ENCODE measurements at places on chromosomes 1 and 21. TPM values are rescaled to one million over a fixed set of nuclear protein-coding genes. Genes with fewer than 3 reads are reported as not detected.

- no peak for DNase-seq
Measured at GRCh38 chr1:53669621-53670191, 69.3 kb downstream of the GLIS1 start.

SEMA4A gene
- total RNA-seq, result 24.1 TPM

- no peak for DNase-seq
Measured at GRCh38 chr1:110337704-110338308, 1.4 kb upstream of the RBM15 start.

GRCh38 chr1:112712701-112713128, 2.4 kb downstream of the PPM1J start:
- no peak for DNase-seq

DNA sequence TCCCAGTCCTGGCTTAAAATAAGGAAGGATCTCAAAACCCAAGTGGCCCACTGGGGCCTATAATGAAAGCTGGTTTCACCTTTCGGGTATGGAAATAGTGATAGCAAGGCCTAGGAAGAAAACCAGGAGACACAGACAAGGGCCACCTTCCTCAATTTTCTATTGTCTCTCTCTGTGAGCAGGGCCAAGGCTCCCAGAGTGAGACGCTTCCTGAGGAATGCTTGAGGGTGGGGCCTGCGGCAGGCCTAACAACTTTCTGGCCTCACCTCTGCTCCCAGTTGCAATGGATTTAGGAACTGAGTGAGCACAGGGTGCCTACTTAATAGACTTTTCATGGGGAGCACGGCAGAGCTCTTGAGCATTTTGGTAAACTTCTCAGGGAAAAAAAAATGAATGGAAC, 300.9 kb downstream of the ASTN1 start:
- DNase-seq, result no peak

- no peak for DNase-seq
Measured at GRCh38 chr1:237760951-237761350, 129.8 kb downstream of the ZP4 start.

DNA sequence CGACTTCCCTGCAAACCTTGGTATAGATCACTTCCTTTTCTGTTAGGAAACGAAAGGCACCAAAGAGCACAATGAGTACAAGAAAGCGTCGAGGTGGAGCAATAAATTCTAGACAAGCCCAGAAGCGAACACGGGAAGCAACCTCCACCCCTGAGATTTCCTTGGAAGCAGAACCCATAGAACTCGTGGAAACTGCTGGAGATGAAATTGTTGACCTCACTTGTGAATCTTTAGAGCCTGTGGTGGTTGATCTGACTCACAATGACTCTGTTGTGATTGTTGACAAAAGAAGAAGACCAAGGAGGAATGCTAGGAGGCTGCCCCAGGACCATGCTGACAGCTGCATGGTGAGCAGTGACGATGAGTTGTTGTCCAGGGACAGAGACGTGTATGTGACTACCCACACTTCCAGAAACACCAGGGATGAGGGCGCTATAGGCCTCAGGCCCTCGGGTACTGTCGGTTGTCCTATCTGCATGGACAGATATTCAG, 18.5 kb downstream of the FAM89A start:
- no peak for DNase-seq

ADAM30 gene
- not detected for total RNA-seq

- no peak for DNase-seq
Measured at GRCh38 chr1:209387969-209388329, 195.6 kb upstream of the CAMK1G start.

- DNase-seq, result no peak
Measured at GRCh38 chr1:160907976-160908375, 23.0 kb upstream of the ITLN1 start.

- DNase-seq, result no peak
Measured at GRCh38 chr1:47511825-47512224, 74.0 kb downstream of the FOXD2 start.

DNA sequence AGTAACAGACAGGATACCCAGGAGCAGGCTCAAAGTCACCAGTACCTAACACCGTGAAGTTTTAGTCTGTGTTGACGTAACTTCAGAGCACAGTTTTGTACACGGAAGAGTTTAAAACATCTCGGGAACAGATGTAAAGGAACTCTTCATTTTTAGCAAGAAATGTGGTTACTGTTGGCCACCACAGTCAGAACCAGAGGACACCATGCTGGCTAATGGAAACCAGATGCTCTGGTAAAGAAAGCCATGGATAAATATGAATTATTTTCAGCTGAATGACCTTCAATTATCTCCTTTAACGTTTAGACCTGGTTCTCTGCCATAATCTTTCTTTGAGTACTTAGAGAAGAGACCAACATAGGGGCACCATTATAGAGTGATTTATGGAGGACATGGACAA, 115.9 kb downstream of the NTMT2 start:
- no peak for DNase-seq

DNA sequence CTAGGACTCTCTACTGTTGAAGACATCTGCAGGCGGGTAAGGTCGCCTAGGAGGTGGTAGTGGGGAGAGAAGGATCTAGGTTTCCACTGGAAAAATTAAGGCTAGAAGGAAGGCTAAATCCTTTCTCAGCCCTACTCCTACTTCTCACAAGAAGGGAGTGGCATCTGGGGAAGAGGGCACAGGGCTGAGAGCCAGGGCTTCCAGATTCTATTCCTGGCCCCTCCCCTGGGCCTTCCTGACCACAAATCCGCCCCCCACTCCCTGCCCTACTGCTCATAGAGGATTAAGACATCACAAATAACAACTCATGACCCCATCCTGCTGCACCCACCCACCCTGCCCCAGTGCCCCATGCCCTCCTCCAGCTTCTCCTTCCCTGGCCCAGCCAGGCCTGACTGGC, 2.5 kb downstream of the PHLDA3 start:
- no peak for DNase-seq

- DNase-seq, result no peak
Measured at GRCh38 chr1:183580281-183580682, 10.0 kb downstream of the NCF2 start.

NCF2 gene
- 10.3 TPM for total RNA-seq

ZBTB17 gene
- 22.9 TPM for total RNA-seq

DNA sequence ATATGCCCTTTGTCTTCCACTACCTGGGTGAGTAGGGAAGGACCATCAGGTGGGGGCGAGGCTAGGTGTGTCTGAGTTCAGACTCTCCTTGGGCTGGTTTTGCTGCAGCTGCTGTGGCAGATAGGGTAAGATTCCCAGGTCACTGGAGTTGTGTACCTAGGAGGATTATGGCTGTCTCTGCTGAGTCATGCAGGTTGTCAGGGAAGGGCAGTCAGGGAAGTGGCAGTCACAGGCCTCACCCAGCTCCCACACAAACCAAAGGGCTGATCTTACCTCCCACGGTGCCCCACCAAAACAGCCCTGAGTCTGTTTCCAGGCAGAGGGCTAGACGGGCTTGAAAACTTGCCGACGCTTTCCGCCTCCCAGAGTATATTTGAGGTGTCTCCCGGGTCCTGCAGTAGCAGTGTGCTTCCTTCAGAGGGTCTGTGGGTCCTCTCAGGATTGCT, 201.6 kb upstream of the PLXNA2 start:
- DNase-seq, result no peak

KRTAP10-7 gene
- not detected for total RNA-seq

GRCh38 chr1:180165509-180166435, 11.1 kb downstream of the QSOX1 start:
- DNase-seq, result no peak

DNA sequence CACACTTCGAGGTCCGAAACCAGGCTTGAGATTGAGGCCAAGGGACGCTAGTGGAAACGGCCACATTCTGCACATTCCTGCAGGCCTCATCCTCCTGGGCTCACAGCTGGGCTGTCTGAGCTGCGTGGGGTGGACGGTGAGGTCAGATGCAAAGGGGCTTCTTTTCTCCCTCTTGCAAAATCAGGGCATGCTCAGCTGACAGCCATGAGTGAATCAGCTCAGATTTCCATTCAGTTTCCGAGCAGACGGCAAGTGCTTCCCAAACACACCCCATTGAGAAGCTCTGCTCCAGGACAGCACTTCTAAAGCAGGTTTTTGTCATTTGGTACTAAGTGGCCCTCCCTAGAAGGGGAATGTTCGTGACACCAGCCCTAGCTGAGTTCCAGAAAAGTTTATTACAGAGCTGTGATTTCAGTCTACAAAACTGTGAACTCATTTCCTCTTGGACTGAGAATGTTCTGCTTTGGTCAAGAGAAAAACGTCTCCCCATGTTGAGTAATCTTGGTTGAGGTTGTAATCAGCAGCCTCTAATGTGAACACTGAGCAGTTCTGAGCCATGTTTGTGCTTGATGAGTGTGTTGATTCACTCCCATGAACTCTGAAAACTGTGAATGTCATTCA, 10.0 kb downstream of the PDPN start:
- DNase-seq, result no peak

UROD gene
- 57.8 TPM for total RNA-seq

GRCh38 chr1:14486401-14487201, 111.9 kb upstream of the KAZN start:
- no peak for DNase-seq

GRCh38 chr1:94079080-94079940, 41.6 kb downstream of the ABCA4 start:
- DNase-seq, result no peak

DNA sequence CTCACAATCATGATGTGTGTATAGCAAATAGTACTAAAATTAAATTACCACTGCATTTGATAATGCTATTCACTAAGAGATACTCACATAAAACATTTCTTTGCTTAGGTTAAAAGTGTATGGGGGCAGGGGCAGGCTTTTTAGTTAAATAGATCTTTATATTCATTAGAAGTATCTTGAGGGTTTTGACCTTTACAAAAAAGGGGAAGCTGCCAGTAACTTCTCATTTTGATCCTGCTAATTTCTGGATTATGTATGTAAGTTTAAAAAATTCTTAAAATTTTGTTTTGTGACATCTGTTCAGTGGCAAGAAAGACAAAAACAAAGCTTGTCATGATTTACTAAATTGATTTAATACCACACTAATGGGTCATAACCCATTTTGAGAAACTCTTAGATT, 45.8 kb upstream of the S1PR1 start:
- DNase-seq, result no peak

DNA sequence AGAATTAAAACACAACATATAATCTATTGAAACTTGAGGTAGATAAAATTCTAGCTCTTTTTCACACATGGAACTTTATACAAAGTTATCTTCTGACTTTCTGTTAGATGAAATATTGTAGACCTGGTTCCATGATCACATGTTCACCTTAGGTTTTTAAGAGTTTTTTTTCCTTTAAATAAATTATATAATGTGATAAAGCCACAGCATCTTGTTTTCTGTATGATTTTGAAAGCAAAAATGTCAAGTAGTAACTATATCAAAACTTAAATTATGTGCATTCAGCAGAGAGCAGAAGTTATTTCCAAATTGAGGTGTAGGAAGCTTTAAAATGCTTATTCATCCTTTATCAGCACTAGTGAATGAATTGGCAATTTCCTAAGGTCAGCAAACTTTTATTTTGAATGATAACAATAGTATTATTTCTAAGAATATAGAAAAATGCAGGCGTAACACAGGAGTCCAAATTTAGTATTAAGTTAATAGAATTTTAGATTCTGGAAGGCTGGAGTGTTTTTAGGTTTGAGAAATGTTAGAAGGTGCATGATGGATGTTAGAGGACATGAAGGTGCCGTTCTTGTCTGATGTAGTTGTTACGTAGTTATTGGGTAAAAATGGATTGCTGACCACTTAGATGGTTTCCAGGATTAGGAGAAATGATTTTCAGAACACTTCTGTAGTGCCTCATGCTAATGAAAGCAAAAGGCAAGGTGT, 17.5 kb downstream of the BACH1 start:
- DNase-seq, result no peak

DNA sequence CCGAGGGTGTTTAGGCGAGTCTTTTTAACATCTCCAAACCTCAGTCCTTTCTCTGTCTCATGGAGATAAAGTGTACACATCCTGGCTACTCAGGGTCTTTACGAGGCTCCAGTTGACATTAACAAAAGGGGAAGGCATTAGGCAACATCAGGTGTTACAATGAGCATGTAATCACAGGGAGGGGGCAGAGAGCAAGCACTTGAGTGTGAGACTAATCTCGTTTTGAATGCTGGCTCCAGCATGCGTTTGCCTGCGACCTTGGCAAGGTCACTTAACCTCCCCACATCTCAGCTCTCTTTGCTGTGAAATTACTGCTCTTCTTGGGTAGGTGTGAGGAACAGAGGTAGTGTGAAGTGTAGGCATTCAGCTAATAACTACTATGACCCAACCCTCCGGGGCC, 3.1 kb downstream of the TNNT2 start:
- no peak for DNase-seq

LRRN2 gene
- total RNA-seq, result 1.7 TPM

- no peak for DNase-seq
Measured at GRCh38 chr21:42921927-42922326, 3.5 kb downstream of the ERVH48-1 start.

GRCh38 chr1:39788758-39789570, at the start of gene BMP8B:
BMP8B (minus strand) TSS chr1:39788865; CDS start chr1:39788485, 380 bp downstream.
- DNase-seq, result peak; percentile 20

TENT5C gene
- 2.8 TPM for total RNA-seq

DNA sequence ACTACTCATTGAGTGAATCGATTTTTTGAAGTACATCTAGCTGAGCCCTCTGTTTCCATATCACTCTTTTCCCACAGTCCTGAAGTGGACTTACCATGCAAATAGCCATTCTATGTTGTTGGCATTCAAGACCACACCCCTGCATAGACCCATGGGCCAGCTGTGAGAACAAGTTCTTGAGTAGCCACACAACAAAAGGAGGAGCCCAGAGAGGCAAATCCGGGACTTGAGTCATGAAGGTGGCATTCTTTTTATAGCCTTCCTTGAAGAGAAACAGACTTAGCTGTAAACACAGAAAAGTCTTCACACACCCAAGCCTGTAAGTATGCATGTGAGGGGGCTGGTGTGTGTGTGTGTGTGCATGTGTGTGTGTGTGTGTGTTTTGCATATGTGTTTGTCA, 13.8 kb upstream of the SPRR5 start:
- DNase-seq, result no peak

DNA sequence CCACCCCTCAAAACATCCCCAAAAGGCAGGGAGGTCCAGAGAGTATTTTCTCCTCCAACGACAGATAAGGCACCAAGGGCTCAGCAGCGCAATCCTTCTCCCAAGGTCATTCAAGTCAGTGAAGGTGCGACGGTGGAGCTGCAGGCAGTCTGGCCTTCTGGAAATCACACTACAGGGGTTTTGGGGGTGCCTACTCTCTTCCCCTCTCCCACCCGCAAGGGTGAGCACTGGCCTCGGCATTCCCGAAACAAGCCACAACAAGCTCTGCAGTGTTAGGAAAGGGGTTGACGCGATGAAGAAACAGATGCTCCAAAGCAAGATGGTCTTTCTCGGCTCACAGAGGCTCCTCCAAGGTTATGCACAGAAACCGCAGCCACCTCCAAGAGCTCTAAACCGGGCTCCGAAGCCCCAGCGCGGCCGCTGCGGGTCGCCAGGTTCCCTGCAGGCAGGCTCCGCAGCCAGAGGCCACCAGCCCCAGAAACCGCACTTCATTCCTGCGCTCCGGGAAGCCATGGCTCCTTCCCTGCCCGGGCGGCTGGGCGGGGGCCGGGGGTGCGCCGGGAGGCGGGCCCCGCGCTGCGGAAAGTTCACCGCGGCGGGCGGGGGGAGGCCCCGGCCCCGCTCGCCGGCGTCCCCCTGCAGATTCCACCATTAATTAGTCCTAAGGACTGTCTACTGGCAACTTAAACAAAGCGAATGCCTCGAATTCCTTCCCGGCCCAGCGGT, 1.1 kb downstream of the LUZP1 start:
- no peak for DNase-seq

FCGR3A gene
- 2.1 TPM for total RNA-seq
